Trophoblast cell (in vitro differentiated cells and primary cell): ENCODE measurements at places on chromosomes 6 and 20.

DNA sequence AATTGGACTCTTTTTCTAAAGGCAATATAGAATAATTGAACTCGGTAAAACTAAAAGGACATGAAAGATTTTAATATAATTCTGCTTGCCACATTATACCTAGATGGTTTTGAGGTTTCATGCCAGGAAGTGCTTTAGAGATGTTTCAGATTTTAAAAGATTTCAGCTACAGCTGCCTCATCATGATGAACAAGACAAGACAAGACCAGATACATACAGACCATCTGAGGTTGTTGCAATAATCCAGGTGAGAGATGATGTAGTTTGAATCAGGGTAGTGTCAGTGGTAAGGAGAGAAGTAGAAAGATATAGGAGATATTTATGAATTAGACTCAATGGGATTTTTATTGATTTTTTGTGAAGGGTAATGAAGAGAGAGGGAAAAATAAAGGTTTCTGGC is 374.3 kb upstream of the HSF2 start:
- no peaks in the 10 kb centered on the region for H3K27me3 ChIP-seq
- no peak for DNase-seq
- H3K4me3 ChIP-seq, result no peak overlapping the region
- no peaks in the 10 kb centered on the region for H3K36me3 ChIP-seq
- H3K4me1 ChIP-seq, result no peaks in the 10 kb centered on the region
- no peak overlapping the region for H3K27ac ChIP-seq

DNA sequence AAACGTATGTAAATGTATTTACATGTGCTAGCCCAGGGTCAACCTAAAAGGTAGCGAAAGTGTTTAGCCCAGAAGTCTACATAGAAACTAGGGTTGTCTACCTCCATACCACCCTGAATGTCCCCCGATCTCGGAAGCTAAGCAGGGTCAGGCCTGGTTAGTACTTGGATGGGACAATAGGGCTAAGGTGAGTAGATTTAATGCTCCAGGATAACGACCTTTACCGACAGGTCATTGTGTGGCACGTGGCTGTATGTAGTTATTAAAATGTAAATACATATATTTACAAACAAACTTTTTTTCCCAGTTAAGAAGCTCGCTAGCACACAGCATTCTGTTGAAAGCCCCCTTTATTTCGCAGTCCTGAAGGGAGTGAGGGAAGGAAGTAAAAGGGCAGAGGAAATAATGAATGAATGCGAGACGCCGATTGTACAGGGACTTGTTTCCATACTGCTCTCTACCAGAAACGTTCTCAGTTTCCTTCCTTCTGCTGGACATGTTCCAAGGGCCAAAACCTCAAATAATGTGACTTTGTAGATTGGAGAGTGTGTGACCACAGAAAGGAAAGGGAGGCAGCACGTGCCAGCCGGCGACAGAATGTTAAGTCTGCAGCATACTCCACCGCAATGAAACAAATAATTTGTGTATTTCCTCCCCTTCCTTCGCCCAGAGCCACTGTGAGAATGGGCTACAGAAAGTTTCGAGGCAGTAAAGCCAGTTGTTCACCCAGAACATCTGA is 612 bp downstream of the ADAT2 start:
- peak; percentile 7 for DNase-seq
- no peak overlapping the region for H3K27ac ChIP-seq
- H3K27me3 ChIP-seq, result no peaks in the 10 kb centered on the region
- no peaks in the 10 kb centered on the region for H3K36me3 ChIP-seq
- peaks cover 1% of the 10 kb centered on the region for H3K4me1 ChIP-seq
- peak overlapping the region; percentile 76 for H3K4me3 ChIP-seq

DNA sequence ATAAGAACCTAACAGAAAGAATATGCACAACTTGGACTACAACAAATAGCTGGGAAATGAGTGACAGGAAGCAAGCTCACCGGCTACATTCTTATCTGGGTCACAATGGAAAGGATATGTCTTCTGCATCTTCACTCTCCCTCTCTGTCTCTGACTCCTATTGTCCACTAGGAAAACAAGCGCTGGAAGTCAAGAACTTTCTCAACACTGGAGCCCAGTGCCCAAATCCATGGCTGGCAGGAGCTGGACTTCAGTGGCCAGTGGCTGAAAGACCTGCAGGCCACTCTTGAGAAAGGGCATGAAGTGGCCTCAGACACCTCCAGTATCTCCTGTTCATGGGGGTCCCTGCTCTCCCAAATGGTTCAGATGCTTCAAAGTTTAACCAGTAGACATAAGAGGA is 62.0 kb downstream of the FAM50B start:
- no peak overlapping the region for H3K4me3 ChIP-seq
- H3K4me1 ChIP-seq, result peaks cover 9% of the 10 kb centered on the region
- H3K27ac ChIP-seq, result no peak overlapping the region
- no peak for DNase-seq
- no peaks in the 10 kb centered on the region for H3K27me3 ChIP-seq

GRCh38 chr6:24249926-24250325 is 107.9 kb downstream of the DCDC2 start:
- H3K27ac ChIP-seq, result no peak overlapping the region
- H3K4me1 ChIP-seq, result no peaks in the 10 kb centered on the region
- no peak overlapping the region for H3K4me3 ChIP-seq

GRCh38 chr6:31948753-31949413 is 3.0 kb downstream of the CFB start:
- no peaks in the 10 kb centered on the region for H3K4me1 ChIP-seq
- H3K4me3 ChIP-seq, result no peak overlapping the region
- H3K27me3 ChIP-seq, result no peaks in the 10 kb centered on the region
- peak; percentile 99 for DNase-seq
- H3K27ac ChIP-seq, result no peak overlapping the region

DNA sequence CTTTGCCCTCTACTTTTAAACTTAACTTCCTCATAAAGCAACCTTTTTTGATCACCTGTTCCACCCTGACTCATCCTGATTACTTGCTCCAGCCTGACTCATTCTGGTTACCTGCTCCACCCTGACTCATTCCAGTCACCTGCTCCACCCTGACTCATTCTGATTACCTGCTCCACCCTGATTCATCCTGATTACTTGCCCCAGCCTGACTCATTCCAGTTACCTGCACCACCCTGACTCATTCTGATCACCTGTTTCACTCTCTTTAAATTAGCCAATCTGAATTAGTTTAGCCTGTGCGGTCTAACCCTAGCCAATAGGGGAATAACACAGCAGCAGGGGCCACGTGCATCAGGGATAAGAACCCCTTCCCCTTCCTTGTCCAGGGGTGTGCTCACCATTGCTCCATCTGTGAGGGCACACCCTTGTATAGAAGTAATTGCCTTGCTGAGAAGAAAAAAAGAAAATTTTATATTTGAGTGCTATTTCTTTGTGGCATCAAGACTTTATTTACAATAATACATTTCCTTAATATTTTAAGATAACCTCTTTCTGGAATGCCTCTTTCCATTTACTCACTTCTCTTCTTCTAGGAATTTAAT is 17.9 kb downstream of the HLA-G start:
- H3K4me1 ChIP-seq, result no peaks in the 10 kb centered on the region
- H3K36me3 ChIP-seq, result no peaks in the 10 kb centered on the region
- no peaks in the 10 kb centered on the region for H3K27me3 ChIP-seq
- H3K4me3 ChIP-seq, result no peak overlapping the region
- DNase-seq, result peak; percentile 84
- H3K27ac ChIP-seq, result no peak overlapping the region

- no peak overlapping the region for H3K4me3 ChIP-seq
- no peaks in the 10 kb centered on the region for H3K36me3 ChIP-seq
- DNase-seq, result peak; percentile 29
- H3K27me3 ChIP-seq, result no peaks in the 10 kb centered on the region
- no peak overlapping the region for H3K27ac ChIP-seq
These were observed 81.3 kb upstream of the ASCC3 start for GRCh38 chr6:100962466-100962865.

DNA sequence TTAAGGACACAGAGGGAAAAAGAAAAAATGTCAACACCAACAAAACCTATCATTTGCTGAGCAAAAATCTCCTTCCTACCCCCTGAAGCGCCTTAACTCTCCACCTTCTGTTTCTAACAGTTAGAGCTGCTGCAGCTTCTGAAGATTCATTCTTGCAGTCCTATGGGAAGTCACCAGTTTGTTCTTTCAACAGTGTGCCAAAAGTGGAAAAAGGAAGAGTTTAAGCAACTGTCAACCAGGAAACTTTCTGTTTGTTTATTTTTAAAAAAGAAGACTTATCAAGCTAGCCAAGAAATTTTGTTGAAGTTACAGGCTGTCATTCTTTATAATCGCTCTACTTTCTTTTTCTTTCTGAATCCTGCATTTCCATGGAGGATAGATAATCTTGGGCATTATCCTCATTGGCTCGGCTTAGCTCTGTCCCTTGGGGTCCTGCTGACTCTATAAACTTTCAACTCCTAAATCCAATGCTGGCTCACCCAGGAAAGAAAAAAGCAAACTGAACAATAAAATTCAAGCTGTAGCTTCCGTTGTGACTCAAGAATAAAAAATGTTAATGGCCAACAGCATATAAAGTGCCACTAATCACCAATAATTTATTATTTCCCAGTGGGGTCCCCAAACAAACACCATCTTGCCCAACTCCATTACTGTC is 172.8 kb upstream of the CITED2 start:
- no peak for DNase-seq
- no peaks in the 10 kb centered on the region for H3K36me3 ChIP-seq
- H3K4me1 ChIP-seq, result no peaks in the 10 kb centered on the region
- no peak overlapping the region for H3K4me3 ChIP-seq

DNA sequence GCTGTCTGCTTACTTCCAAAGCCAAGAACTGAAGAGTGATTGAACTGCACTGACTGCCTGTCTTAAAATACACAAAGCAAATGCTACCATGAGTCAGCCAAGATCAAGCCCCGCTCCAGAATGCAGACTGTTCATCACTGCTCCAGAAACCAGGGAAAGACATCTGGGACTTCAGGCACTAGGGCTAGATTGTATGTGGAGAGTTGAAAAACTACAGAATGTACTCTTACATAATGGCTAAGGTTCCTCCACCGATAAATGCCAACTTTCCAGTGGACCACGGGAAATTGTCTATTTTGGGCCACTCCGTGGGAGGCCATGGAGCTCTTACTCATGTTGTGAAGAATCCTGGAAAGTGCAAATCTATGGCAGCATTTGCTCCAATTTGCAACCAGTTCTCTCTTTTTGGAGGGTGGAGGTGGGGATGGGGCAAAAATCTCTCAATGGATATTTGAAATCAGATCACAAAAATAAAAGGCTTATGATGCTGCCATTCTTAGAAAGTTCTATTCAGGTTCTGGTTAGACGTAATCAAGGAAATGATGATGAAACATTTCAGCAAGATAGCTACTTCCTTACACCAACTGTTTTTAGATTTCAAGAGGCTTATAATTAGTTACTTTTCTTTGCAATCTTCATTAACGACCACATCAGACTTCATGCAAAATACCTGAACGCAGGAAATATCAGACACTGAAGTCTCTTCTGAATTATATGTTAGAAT is 11.8 kb upstream of the CAP2 start:
- H3K4me1 ChIP-seq, result peaks cover 2% of the 10 kb centered on the region
- no peaks in the 10 kb centered on the region for H3K36me3 ChIP-seq
- no peak overlapping the region for H3K4me3 ChIP-seq

GRCh38 chr6:114142258-114142657 is 171.3 kb upstream of the HDAC2 start:
- H3K27me3 ChIP-seq, result no peaks in the 10 kb centered on the region
- no peak for DNase-seq
- H3K36me3 ChIP-seq, result no peaks in the 10 kb centered on the region
- no peak overlapping the region for H3K27ac ChIP-seq
- H3K4me1 ChIP-seq, result peaks cover 10% of the 10 kb centered on the region

- H3K4me3 ChIP-seq, result no peak overlapping the region
- no peak for DNase-seq
- H3K4me1 ChIP-seq, result no peaks in the 10 kb centered on the region
- H3K36me3 ChIP-seq, result no peaks in the 10 kb centered on the region
These were observed 43.3 kb downstream of the VAPB start for GRCh38 chr20:58432186-58432954.

GRCh38 chr6:34531580-34532201 is 24.4 kb downstream of the SPDEF start:
- no peak for DNase-seq
- H3K4me1 ChIP-seq, result no peaks in the 10 kb centered on the region
- H3K27ac ChIP-seq, result no peak overlapping the region
- no peaks in the 10 kb centered on the region for H3K27me3 ChIP-seq
- no peak overlapping the region for H3K4me3 ChIP-seq

DNA sequence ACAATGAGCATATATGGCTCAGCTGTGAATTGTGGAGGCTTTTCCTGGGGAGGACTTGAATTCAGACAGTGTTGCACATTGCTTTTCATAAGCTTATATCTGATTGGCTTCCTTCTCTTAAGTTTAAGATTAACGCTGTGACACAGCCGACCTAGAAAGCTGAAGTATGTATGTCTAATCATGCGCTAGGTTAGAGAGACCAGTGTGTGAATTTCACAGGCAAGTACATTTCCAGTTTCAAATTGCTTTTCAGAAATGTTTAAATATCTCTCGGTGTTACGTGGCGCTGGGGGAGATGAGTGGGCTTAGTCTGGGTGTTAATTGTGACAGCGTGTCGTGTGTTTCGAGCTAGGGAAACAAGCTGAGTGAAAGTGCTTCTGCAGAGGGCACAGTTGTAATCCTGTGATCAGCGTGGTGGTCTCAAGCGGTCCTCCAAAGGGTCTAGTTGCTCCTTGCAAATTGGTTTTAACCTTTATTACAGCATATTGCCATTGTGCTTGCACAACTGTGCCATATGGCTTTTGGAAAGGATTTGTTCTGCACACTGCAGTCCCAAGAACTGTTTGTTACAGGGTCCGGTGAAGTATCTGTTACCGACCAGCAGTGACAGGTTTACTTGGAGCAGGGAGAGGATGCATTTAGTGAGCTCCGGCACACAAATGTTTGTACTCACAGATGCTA is 166.6 kb downstream of the SASH1 start:
- H3K27ac ChIP-seq, result peak overlapping the region; percentile 89
- peak overlapping the region; percentile 45 for H3K4me3 ChIP-seq
- no peaks in the 10 kb centered on the region for H3K36me3 ChIP-seq
- H3K27me3 ChIP-seq, result no peaks in the 10 kb centered on the region
- peaks cover 23% of the 10 kb centered on the region for H3K4me1 ChIP-seq

GRCh38 chr20:15705975-15706374 is 867.3 kb downstream of the KIF16B start:
- no peaks in the 10 kb centered on the region for H3K36me3 ChIP-seq
- no peak overlapping the region for H3K4me3 ChIP-seq
- H3K4me1 ChIP-seq, result no peaks in the 10 kb centered on the region
- H3K27me3 ChIP-seq, result no peaks in the 10 kb centered on the region
- no peak overlapping the region for H3K27ac ChIP-seq
- no peak for DNase-seq
